ENCODE measurements at places on chromosomes 12 and 14.

- H3K4me3 ChIP-seq: no peak overlapping the region
- H3K36me3 ChIP-seq: no peaks in the 10 kb centered on the region
- H3K27me3 ChIP-seq: no peaks in the 10 kb centered on the region
- DNase-seq: no peak
These were observed 329.2 kb upstream of the KITLG start for GRCh38 chr12:88909510-88909909.

DNA sequence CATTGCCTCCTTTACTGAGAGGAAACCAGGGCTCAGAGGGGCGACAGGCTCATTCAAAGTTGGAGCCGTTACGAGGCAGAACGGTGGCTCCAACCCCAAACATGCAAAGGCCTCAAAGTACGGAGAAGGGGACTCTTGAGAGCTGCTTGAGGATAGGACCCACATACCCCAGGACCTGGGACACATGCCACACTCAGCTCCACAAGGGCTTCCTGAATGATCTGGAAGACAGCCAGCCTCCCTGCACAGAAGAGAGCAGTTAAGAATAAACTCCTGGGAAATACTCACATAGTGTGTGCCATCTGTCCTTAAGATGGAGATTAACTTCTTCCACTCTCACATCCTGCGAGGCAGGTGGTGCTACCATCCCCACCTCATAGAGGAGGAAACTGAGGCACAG, 26.6 kb upstream of the NXPH4 start:
- H3K36me3 ChIP-seq: peaks cover 94% of the 10 kb centered on the region
- DNase-seq: no peak
- H3K27ac ChIP-seq: no peak overlapping the region
- no peaks in the 10 kb centered on the region for H3K27me3 ChIP-seq
- H3K4me3 ChIP-seq: no peak overlapping the region
- no peaks in the 10 kb centered on the region for H3K4me1 ChIP-seq

DNA sequence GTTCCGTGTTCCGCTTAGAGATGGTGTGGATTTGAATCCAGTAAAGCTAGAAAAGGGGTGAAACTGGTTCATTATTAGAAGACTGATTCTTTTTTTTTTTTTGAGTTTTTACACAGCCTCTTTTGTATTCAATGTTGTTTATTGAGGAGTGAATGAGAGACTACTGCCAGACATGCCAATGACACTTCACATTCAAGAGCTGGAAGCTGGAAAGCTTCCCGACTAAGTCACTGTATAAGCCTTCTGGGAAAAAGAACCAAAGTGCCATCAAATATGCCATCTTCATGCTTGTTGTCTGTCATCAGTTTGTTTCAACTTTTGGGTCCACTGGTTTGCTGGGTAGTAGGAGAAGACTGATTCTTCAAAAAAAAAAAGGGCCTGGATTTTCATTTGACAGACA, 164.8 kb downstream of the ATP23 start:
- no peak for DNase-seq
- no peaks in the 10 kb centered on the region for H3K27me3 ChIP-seq

DNA sequence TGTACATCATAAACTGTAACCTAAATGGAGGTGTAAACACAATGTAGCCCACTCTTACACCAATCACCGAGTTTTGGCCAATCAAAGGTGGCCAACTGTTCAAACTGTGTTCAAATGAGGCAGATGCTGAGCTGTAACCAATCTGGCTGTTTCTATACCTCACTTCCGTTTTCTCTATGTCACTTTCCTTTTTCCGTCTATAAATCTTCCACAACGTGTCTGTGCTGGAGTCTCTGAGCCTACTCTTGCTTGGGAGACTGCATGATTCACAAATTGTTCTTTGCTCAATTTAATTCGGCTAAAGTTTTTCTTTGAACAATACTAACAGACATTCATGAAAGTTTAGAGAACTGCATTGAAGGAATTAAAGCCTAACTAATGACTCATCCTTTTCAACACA, 547.1 kb upstream of the USP15 start:
- no peaks in the 10 kb centered on the region for H3K4me1 ChIP-seq
- H3K27me3 ChIP-seq: no peaks in the 10 kb centered on the region
- H3K27ac ChIP-seq: no peak overlapping the region
- no peak for DNase-seq

DNA sequence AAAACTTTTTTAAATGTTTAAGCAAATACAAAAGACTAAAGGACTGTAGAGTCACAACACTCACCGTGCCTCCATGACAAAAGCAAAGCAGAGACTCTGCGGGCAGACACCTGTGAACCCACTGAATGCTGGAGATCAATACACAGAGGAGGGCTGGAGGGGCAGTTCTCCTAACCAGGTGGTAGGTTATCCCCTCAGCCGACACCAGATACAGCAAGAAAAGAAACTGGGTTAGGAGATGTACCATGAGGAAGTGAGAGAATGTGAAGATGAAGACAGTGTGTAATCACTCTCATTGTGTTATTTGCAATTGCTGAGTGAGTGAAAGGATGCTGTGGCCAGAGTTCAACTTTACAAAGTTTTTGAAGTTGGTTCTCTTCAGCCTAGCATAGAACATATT, 480.3 kb downstream of the BCL11B start:
- DNase-seq: no peak
- no peak overlapping the region for H3K4me3 ChIP-seq
- H3K36me3 ChIP-seq: no peaks in the 10 kb centered on the region
- no peak overlapping the region for H3K27ac ChIP-seq

DNA sequence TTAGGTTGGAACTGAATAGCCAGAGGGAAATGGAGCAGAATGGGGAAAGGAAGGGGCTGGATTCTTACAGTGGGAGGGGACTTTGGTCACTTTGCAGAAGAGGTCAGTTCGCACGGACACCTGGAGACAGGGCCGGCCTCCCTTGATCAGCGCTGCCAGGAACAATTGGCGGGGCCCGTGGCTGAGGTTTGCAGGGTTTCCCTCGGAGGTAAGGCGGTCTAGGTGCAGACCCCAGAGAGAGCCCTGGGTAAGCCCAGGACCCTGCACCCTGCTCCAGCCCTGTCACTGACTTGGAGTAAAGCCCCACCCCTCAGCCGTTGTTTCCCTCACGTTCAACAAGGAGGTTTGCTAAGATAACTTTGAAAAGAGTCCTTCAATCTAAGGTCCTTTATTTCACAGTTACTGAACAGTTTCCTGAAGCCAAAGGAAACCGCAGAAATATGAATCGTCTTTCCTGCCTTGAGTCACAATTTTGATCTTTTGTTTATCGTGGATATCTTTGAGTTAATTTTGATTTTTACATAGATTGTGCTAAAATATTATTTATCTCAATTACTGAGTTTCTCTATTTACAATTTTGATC, 231.4 kb upstream of the RTL1 start:
- H3K4me1 ChIP-seq: no peaks in the 10 kb centered on the region
- no peak overlapping the region for H3K27ac ChIP-seq
- H3K4me3 ChIP-seq: no peak overlapping the region
- H3K27me3 ChIP-seq: no peaks in the 10 kb centered on the region
- no peaks in the 10 kb centered on the region for H3K36me3 ChIP-seq

GRCh38 chr12:66062290-66062625, 68.3 kb downstream of the LLPH start:
- no peak overlapping the region for H3K4me3 ChIP-seq
- no peaks in the 10 kb centered on the region for H3K4me1 ChIP-seq
- DNase-seq: no peak
- H3K27me3 ChIP-seq: no peaks in the 10 kb centered on the region

DNA sequence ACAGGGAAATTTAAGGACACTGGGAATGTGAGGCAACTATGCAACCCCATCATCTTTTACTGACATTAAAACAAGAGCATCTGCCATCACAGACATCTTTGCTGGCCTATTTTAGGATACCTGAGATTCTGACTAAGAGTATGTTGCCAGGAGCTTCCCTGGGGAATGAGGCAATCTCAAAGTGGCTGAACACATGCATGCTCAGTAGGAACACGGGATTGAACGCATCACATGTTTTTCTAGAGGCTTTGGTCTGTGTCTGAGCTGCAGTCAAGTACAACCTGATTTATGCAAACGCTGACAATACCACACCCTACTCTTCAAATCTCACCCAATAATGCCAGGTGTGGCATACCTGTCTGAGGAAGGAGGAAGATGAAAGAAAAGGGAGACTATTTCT, 416.5 kb downstream of the NELL2 start:
- H3K4me1 ChIP-seq: peaks cover 4% of the 10 kb centered on the region
- DNase-seq: no peak
- no peak overlapping the region for H3K4me3 ChIP-seq
- no peak overlapping the region for H3K27ac ChIP-seq

GRCh38 chr12:107992870-107993451, 136.1 kb upstream of the WSCD2 start:
- H3K36me3 ChIP-seq: no peaks in the 10 kb centered on the region
- no peak overlapping the region for H3K4me3 ChIP-seq
- no peak overlapping the region for H3K27ac ChIP-seq
- H3K4me1 ChIP-seq: no peaks in the 10 kb centered on the region
- no peaks in the 10 kb centered on the region for H3K27me3 ChIP-seq
- DNase-seq: peak; percentile 36

GRCh38 chr14:65320661-65321308, 91.7 kb upstream of the FUT8 start:
- H3K36me3 ChIP-seq: no peaks in the 10 kb centered on the region
- H3K4me1 ChIP-seq: no peaks in the 10 kb centered on the region
- no peak for DNase-seq
- H3K4me3 ChIP-seq: no peak overlapping the region
- no peak overlapping the region for H3K27ac ChIP-seq
- no peaks in the 10 kb centered on the region for H3K27me3 ChIP-seq

DNA sequence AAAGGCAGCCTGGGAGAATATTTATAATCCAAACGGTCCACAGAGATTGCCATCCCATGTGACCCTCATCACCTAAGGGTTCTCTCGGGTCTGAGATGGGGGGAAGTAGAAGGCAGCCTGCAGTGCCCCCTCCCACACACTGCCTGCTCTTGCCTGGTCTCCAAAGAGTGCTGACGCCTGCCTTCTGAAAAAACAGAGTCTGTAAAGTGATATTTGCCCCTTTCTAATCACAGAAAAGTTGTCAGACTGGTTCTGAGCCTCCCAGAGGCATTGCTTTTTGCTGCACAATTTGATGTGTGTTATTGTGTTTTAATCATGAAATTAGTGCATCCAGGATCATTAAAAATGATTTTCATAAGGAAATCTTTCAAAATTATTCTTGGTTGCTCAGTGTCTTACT, 59.2 kb downstream of the TMEM30B start:
- no peak overlapping the region for H3K4me3 ChIP-seq
- no peaks in the 10 kb centered on the region for H3K27me3 ChIP-seq
- H3K4me1 ChIP-seq: peaks cover 5% of the 10 kb centered on the region
- H3K36me3 ChIP-seq: no peaks in the 10 kb centered on the region
- no peak overlapping the region for H3K27ac ChIP-seq

GRCh38 chr14:96797582-96798349, 584 bp downstream of the VRK1 start:
- no peaks in the 10 kb centered on the region for H3K36me3 ChIP-seq
- H3K27ac ChIP-seq: peak overlapping the region; percentile 72
- no peaks in the 10 kb centered on the region for H3K4me1 ChIP-seq

DNA sequence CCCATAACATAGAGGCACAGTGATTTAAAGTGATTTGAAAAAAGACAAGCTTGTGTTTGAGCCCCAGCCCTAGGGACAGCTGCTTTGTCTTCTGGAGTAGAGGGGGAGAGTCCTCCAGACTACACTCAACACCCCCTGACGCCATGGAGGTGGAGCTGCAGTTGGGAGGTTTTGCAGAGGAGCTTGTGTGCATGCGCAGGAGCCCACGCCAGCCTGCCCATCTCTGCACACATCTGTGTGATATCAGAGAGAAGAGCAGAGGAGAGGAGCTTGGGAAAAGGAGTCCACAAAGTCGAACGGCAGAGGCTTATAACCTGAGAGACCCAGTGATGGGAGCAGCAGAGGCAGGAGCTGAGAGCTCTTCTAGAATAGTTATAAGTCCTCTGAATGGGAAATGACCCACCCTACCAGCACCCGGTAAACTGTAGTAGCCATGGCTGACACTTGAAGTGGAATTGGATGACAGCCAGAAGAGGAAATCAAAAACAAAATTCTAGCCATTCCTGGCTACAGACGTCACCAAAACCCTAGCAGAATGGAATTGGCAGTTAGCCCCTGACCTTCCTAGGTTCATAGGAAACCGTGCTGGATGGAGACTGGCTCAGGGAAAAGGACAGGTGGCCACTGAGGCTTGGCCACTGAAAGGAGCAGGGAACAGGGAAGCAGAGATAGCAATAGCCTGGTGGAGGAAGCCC, 185.1 kb upstream of the VASH1 start:
- H3K4me1 ChIP-seq: no peaks in the 10 kb centered on the region
- no peaks in the 10 kb centered on the region for H3K27me3 ChIP-seq
- no peak overlapping the region for H3K27ac ChIP-seq
- no peak overlapping the region for H3K4me3 ChIP-seq

GRCh38 chr12:40313928-40314327, 89.1 kb downstream of the LRRK2 start:
- H3K27ac ChIP-seq: no peak overlapping the region
- no peak for DNase-seq
- H3K4me1 ChIP-seq: no peaks in the 10 kb centered on the region
- no peak overlapping the region for H3K4me3 ChIP-seq

DNA sequence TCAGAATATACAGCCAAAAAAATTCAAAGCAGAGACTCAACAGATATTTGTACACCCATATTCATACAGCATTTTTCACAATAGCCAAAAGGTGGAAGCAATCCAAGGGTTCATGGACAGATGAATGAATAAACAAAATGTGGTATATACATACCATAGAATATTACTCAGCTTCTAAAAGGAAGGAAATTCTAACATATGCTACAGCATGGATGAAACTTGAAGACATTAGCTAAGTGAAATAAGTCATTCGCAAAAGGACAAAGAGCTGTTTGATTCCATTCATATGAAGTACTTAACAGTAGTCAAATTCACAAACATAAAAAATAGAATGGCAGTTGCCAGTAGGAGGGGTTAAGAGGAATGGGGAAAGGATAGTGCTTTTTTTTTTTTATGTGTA, 91.8 kb upstream of the ARID2 start:
- no peak overlapping the region for H3K4me3 ChIP-seq
- no peaks in the 10 kb centered on the region for H3K36me3 ChIP-seq
- 0 out of 2 replicates have a peak, but pooled peaks cover 4% of the 10 kb centered on the region for H3K4me1 ChIP-seq
- H3K27ac ChIP-seq: no peak overlapping the region

DNA sequence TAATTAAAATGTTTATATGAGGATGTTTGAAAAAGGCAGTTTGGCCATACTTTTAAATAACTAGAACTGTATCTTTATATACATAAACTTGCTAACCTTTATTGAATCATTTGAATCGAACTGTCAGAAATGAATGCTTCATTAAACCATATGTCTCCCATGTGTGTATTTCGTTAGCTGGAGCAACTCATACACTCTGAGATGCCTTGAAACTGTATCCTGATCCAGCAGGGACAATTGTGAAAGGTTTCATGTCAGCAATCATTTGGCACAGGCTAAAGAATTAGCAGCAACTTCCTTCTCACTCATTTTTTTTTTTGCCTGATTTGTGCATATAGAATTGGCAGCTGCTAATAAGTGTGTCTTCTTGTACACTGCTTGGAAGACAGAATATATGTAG, 109.9 kb downstream of the NAV3 start:
- no peaks in the 10 kb centered on the region for H3K36me3 ChIP-seq
- no peaks in the 10 kb centered on the region for H3K27me3 ChIP-seq

- H3K4me1 ChIP-seq: no peaks in the 10 kb centered on the region
- no peaks in the 10 kb centered on the region for H3K27me3 ChIP-seq
- no peaks in the 10 kb centered on the region for H3K36me3 ChIP-seq
- no peak for DNase-seq
- no peak overlapping the region for H3K4me3 ChIP-seq
These were observed 31.4 kb downstream of the TMEM233 start for GRCh38 chr12:119624966-119625365.
